ENCODE measurements at places on chromosomes 16 and 17.

DNA sequence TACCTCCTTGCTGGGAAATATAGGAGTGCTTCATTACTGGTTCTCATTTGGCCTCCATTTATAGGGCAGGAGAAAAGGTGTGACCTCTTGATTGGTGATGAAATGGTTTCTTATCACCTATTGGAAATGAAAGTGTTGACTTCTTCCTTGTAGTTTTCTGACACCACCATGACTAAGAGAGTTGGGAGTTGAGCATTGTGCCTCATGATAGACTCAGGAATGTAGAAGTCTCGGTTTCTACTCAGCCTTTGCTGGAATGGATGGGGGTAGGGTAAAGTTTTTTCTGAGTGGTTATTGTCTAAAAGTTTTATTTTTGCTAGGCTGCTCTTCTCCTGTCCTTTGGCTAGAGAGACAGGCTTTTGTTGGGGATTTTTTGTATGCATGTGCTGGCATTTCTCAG is 117.4 kb downstream of the PHKB start:
- no peaks in the 10 kb centered on the region for H3K4me1 ChIP-seq
- peaks cover 1% of the 10 kb centered on the region for H3K36me3 ChIP-seq
- no peak overlapping the region for H3K27ac ChIP-seq

DNA sequence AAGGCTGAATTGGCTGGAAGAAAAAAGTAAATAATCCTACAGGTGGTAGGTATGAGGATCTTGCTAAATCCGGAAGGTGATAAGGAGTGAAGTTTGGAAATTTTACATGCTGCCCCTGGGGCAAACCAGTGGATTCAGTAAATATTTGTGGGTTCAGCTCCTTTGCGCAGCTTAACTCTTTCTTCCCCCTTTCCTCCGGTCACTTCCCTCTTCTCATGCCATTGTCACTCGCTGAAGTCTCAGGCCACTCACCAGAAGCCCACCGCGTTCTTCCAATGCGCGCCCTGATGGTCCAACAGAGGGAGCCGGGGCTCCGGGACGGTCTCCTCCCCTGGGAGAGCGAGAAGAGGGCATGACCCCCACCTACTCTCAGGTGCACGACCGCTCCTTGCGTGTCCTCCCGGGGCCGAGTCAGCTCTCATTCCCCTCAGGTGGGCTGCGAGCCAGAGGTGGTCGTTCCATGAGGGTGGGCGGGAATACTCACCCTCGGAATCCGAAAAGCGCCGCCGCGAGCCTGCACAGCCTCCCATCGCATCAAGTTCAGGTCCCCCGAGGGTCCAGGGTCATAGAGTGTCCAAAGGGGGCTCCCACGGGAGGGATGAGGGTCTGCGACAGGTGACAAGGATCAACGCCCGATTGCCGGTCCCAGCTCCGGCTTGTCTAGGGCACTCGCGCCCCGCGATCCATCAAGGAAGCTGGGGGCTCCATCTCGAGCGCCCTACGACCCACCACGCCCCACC is 474 bp downstream of the CLN3 start:
- H3K4me1 ChIP-seq: peaks cover 8% of the 10 kb centered on the region
- no peak for DNase-seq
- H3K27ac ChIP-seq: peak overlapping the region; percentile 97
- peaks cover 22% of the 10 kb centered on the region for H3K36me3 ChIP-seq
- H3K27me3 ChIP-seq: no peaks in the 10 kb centered on the region

- DNase-seq: no peak
- H3K27me3 ChIP-seq: peaks cover 97% of the 10 kb centered on the region
- H3K4me3 ChIP-seq: no peak overlapping the region
- H3K27ac ChIP-seq: no peak overlapping the region
Observed at GRCh38 chr17:48753794-48754499, 25.4 kb upstream of the HOXB13 start.

DNA sequence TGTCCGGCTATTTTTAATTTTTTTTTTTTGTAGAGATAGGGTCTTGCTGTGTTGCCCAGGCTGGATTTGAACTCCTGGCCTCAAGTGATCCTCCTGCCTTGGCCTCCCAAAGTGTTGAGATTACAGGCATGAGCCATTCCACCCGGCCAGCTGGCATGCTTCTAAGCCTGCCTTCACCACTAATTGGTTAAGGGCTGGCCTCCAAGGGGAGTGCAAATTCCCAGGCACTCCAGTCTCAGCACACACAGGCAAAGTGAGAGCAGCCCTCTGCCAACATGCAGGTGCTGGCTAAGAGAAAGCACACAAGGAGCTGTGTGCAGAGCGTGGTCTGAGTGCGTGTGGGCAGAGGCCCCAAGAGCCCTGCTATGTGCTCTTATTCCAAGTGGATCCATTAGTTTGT is 149.8 kb upstream of the HS3ST2 start:
- no peak for DNase-seq
- H3K4me3 ChIP-seq: no peak overlapping the region
- no peaks in the 10 kb centered on the region for H3K27me3 ChIP-seq
- H3K4me1 ChIP-seq: no peaks in the 10 kb centered on the region

DNA sequence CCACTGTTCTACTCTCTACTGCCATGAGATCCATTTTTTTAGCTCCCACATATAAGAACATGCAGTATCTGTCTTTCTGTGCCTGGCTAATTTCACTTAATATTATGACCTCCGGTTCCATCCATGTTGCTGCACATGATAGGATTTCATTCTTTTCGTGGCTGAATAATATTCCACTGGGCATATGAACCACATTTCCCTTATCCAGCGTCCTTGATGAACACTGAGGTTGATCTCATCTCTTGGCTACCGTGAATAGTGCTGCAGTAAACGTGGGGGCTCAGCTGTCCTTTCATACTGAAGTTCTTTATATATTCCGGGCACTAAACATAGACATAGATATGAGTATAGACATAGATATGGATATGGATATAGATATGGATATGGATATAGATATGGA is 109.3 kb upstream of the TNRC6C start:
- no peak for DNase-seq
- no peaks in the 10 kb centered on the region for H3K36me3 ChIP-seq
- no peak overlapping the region for H3K27ac ChIP-seq
- H3K27me3 ChIP-seq: no peaks in the 10 kb centered on the region
- no peak overlapping the region for H3K4me3 ChIP-seq

- H3K27me3 ChIP-seq: peaks cover 26% of the 10 kb centered on the region
- H3K4me1 ChIP-seq: peaks cover 72% of the 10 kb centered on the region
- H3K27ac ChIP-seq: peak overlapping the region; percentile 92
- peaks cover 25% of the 10 kb centered on the region for H3K36me3 ChIP-seq
- DNase-seq: no peak
Observed at GRCh38 chr17:29569245-29569950, 897 bp downstream of the TP53I13 start.

- H3K27me3 ChIP-seq: no peaks in the 10 kb centered on the region
- no peak overlapping the region for H3K27ac ChIP-seq
- H3K4me3 ChIP-seq: no peak overlapping the region
- no peak for DNase-seq
- no peaks in the 10 kb centered on the region for H3K36me3 ChIP-seq
- no peaks in the 10 kb centered on the region for H3K4me1 ChIP-seq
Observed at GRCh38 chr17:67452681-67453554, 75.8 kb downstream of the PITPNC1 start.

DNA sequence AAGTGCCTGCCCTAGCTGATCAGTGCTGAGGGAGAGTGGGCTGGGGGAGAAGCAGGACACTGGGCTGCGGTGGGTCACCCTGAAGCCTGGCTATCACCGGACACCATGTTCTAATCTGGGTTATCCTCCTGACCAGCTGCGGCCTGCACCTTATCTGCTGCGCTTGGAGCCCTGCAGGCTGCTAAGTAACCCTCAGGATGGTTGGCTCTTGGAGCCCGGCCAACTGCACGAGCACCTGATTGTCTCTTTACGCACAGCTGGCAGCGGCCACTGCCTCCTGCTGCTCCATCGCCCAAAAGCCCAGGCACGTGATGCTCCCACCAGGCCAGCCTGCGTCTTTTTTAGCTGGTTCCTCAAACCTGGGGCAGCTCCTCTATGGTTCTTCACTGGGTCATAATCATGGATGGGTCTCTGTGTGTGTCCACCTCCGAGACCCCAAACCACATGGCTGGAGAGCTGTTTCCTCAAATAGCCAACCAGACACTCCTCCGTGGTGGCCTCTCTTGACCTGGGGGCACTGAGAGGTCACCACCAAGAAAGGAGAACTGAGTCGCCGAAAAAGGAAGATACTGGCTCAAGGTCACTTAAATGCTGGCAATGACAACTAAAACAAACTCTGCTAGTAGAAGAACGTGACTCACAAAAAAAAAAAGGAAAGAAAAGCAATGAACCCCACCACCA is 21.7 kb downstream of the SPHK1 start:
- no peaks in the 10 kb centered on the region for H3K27me3 ChIP-seq
- H3K4me1 ChIP-seq: peaks cover 27% of the 10 kb centered on the region
- H3K4me3 ChIP-seq: no peak overlapping the region
- no peak for DNase-seq
- H3K27ac ChIP-seq: no peak overlapping the region

- H3K4me1 ChIP-seq: no peaks in the 10 kb centered on the region
- H3K27me3 ChIP-seq: no peaks in the 10 kb centered on the region
- no peak overlapping the region for H3K4me3 ChIP-seq
- no peaks in the 10 kb centered on the region for H3K36me3 ChIP-seq
Observed at GRCh38 chr17:58383892-58384462, 32.0 kb upstream of the SUPT4H1 start.

DNA sequence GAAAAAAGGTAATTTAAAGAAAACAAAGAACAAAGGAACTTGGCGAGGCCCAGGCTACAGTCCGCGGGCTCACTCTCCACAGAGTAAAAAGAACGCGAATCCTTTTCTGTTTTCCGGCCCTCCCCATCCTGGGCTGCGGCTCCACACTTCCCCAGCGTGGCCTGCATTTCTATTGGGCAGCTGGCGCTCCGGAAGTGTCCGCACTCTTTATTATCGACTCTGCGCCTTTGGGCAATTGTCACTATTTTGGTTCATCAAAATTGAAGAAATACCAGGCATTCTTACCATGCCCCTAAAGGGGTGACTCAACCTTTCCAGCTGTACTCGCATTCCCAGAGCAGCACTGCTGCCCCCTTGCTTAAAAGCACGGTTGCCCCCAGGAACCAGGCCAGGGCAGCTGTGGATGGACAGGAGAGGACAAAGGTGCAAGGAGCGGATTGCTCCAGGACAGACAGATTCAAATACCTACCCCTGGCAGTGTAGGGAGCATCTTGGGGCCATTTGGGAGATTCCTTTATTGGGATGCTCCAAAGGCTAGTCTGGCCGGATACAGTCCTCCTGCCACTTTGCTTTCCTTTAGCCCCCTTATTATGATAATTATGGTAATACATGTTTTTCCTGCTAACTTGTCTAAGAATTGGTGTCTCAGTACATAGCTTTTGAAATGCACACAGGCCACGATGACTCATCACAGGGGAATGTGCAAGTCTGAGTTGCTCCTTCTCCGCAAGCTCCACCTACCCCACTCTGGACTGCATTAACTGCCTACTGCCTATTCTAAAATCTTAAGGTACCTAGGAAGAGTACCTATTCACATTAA is 985 bp upstream of the SLFN12 start:
- H3K4me3 ChIP-seq: peak overlapping the region; percentile 72
- H3K36me3 ChIP-seq: no peaks in the 10 kb centered on the region
- H3K27ac ChIP-seq: peak overlapping the region; percentile 97

DNA sequence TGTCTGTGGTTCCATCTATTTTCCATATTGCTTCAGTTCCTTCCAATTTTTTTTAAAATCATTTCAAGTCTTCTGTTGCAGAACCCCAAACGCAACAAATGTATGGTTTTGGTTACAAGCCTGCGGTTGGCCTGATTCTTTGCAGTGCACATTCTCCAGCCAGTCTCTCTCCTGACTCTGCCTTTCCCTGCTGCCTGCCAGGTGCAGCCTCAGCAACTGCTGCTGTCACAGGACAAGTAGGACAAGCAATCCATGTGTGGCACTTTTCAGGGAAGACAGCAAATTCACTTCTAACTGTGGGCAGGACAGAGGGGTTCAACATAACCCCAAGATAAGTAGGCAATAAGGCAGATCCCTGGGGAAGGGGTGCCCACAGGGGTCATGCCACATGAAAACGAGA is 24.2 kb downstream of the EMP2 start:
- no peak overlapping the region for H3K27ac ChIP-seq
- H3K4me3 ChIP-seq: no peak overlapping the region
- no peaks in the 10 kb centered on the region for H3K27me3 ChIP-seq
- H3K36me3 ChIP-seq: no peaks in the 10 kb centered on the region

GRCh38 chr16:77775911-77776909 is 12.2 kb upstream of the VAT1L start:
- H3K36me3 ChIP-seq: no peaks in the 10 kb centered on the region
- H3K27ac ChIP-seq: no peak overlapping the region
- H3K27me3 ChIP-seq: no peaks in the 10 kb centered on the region
- no peak for DNase-seq

GRCh38 chr17:27892866-27893769 is at the start of gene LYRM9:
LYRM9 (minus strand) TSS chr17:27893365; CDS start chr17:27882694, 10,671 bp downstream.
- no peaks in the 10 kb centered on the region for H3K27me3 ChIP-seq
- H3K4me1 ChIP-seq: peaks cover 3% of the 10 kb centered on the region
- peak; percentile 81 for DNase-seq
- H3K36me3 ChIP-seq: peaks cover 3% of the 10 kb centered on the region
- H3K27ac ChIP-seq: no peak within 1 kb of the TSS

GRCh38 chr17:61614219-61614618 is 23.2 kb upstream of the NACA2 start:
- no peak for DNase-seq
- no peaks in the 10 kb centered on the region for H3K4me1 ChIP-seq
- H3K36me3 ChIP-seq: no peaks in the 10 kb centered on the region
- no peak overlapping the region for H3K27ac ChIP-seq
- H3K27me3 ChIP-seq: no peaks in the 10 kb centered on the region
- H3K4me3 ChIP-seq: no peak overlapping the region

GRCh38 chr17:36590082-36590481 is 1.6 kb upstream of the DHRS11 start:
- H3K36me3 ChIP-seq: peaks cover 31% of the 10 kb centered on the region
- H3K4me3 ChIP-seq: no peak overlapping the region
- H3K4me1 ChIP-seq: peaks cover 22% of the 10 kb centered on the region

DNA sequence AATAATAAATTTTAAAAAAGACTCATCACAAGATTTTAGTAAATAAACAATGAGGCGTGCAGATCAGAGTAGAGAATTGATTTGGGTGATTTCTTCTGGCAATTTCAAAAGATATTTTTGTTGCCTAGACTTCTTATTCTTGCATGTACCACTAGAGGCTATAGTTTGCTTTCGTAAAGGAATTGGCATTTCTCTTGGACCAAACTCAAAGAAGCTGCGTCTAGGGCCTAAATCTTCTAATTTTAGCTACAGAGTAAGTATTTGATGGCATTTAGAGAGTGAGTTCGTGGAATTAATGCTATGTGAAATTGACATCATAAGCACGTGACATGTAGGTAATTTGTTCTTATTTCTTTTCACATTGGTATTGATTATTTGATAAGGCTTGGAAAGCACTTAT is 24.4 kb upstream of the ABCC11 start:
- no peak overlapping the region for H3K4me3 ChIP-seq
- H3K27ac ChIP-seq: no peak overlapping the region
- no peak for DNase-seq
- no peaks in the 10 kb centered on the region for H3K27me3 ChIP-seq
- peaks cover 4% of the 10 kb centered on the region for H3K36me3 ChIP-seq
- H3K4me1 ChIP-seq: no peaks in the 10 kb centered on the region

DNA sequence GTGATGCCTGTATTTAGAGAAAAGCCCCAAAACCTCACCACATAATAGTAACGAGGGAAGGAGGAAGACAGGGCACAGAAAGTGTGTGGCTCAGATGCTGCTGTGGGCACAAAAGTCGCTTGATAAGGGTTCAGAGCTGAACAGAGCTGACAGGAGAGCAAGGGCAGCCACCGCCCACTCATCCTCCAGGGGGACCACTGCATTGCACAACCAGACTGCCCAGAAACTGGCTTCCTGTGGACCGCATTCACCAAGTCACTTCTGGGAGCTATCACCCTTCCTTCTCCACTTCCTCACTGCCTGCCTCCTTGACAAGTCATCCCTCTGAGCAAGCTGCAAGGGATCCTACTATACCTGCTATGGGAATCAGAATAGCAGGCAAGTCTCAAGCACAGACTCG is 512.4 kb upstream of the CDH11 start:
- DNase-seq: no peak
- H3K4me1 ChIP-seq: no peaks in the 10 kb centered on the region
- H3K4me3 ChIP-seq: no peak overlapping the region
- no peaks in the 10 kb centered on the region for H3K27me3 ChIP-seq
- H3K27ac ChIP-seq: no peak overlapping the region
